Activated CD8-positive, alpha-beta T cell treated with anti-CD3 and anti-CD28 coated beads, Interleukin-2, amount 10 ng/mL, durations not matched to agents 7 days and 5 days (primary cell): ENCODE measurements at places on chromosomes 1 and 21.
A peak's percentile ranks its signal among the peaks of the same experiment; 100 is the strongest.

GRCh38 chr1:218664385-218665170 is 319.4 kb downstream of the TGFB2 start:
- no peak for DNase-seq

GRCh38 chr21:43345046-43345745 is 81.7 kb downstream of the SIK1 start:
- DNase-seq = no peak

DNA sequence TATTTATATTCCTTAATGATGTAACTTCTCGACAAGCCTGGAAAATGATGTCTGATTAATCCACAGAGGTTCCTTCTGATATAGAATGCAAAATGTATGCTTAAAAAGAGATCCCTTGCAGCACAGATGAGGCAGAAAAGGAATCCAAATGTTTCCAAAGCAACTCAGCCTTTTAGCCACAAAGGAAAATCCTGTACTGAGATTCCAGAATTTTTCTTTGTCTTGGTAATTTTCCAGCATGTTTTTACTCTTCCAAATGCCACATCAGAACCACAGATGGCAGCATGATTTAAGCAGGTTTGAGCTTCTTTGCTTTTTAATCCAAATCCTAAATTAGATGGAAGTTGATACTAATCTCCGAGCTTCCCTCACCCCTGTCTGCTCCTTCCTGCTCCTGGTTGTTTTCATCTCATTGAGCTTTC is 176.4 kb upstream of the PALMD start:
- no peak for DNase-seq

DNA sequence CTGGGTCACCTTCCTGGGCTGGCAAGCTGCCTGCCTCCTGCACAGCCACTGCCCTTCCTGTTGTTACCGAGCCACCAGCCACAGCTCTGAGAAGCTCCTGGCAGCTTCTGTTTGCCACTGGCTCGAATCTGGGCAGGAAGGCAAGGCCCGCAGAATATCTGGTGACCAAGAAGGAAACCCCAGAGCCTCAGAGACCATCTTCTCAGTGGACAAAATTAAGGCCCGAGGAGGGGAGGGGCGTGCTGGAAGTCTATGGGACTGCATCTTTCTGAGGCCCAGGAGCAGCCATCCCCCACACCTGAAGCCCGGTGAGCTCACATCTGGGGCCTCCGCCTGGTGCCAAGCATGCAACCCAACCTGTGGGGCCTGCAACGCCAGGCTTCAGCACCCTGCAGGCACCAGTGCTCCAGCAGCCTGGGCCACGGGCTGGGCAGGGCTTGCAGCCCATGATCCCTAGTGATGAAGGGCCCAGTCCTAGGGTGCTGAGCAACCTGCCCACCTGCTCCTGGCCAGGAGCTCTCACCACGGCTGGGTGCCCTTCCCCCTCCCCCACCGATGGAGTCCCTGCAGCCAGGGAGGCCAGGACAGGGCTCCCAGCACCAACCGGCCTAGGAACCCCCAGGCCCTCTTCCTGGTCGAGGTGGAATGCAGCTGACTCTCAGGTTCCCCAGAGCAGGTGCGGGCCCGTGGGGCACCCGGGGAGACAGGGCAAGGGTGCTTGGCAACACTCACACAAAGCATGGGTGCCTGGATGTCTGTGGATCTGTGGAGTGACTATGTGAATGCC is 879 bp downstream of the CPTP start:
- DNase-seq = no peak

GRCh38 chr1:95126846-95127245 is 9.7 kb downstream of the TLCD4 start:
- DNase-seq = no peak

- no peak for DNase-seq
These were observed 159.2 kb downstream of the RYR2 start for GRCh38 chr1:237201155-237201554.

DNA sequence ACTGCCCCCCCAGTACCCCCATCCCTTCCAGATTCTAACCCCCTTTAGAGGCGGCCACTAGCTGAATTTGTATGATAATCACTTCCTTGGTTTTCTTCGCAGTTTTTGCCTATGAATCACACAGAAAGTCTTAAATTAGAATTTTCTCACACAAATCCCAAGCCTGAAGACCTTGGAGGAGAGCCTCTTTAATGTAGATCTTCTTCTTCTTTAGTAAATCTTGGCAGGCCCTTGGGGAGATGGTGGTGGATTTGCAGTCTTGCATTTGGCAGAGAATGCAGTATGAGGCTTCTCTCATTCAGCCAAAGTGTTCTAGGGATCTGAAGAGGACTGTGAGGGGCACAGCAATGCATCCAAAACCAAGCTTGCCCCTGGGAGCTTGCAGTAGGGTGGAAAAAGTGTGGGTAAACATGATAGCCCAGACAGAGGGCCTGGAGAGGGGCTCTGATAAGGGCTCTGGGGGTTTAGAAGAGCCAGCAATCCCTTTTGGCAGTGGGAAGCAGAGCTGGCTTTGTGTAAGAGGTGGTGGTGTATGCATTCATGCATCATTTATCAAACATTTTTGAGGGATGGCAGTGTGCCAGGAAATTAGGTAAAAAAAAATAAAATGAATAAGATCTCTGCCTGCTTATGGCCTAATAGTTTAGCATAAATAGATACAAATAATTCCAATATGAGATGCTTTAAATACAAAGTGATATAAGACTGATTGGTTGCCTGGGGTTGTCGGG is 7.7 kb upstream of the CDC42 start:
- DNase-seq = no peak

DNA sequence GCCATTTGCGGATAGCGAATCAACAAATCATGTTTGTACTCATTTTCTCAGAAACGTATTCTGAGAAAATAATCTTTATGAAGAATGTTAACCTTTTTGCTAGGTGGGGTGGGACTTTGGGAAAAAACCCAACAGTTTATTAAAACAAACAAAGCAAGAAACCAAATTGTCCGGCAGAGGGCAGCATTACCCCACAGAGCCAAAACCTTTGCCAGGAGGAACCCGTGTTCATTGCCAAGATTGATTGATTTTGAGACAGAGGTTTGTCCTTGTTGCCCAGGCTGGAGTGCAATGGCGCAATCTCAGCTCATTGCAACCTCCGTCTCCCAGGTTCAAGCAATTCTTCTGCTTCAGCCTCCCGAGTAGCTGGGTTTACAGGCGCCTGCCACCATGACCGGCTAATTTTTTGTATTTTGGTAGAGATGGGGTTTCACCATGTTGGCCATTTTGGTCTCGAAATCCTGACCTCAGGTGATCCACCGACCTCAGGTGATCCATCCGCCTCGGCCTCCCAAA is 70.8 kb upstream of the RHOU start:
- peak; percentile 86 for DNase-seq

GRCh38 chr1:35808450-35809113 is 766 bp downstream of the AGO4 start:
- DNase-seq = peak; percentile 28

DNA sequence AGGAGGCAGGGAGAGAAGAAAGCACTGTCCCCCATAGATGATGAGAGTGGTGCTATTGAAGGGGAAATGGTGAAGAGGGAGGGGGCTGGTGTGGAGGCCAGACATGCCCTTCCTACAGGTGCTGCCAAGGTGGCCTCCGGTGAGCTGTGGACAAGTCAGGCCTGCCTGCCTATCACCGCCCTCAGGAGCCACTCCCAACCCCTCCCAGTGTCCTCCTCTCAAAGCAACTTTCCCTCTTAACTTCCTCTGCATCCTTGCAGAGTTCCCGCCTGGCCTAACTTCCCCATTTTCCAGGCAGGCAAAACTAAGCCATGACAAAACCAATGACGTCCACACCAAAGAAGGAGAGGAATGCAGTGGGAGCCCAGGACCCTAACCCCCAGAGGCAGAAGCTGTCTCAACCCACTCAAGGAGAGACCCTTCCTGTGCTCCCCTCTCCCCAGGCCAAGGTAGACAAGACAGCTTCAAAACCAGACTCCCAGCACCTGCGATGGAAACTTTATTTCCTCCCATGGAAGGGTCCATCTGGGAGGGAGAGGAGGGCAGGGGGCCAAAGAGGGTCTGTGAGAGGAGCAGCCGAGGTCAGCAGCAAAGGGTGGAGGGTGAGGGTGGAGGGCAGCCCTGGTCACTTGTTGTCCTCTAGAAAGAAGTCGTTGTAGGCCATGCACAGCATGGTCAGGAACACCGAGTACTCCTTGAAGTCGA is 1.0 kb upstream of the S100A6 start:
- DNase-seq = no peak

GRCh38 chr1:153921803-153922075 is 1.0 kb downstream of the GATAD2B start:
- DNase-seq = no peak

GRCh38 chr1:232531291-232531690 is 98.6 kb downstream of the SIPA1L2 start:
- no peak for DNase-seq
